ENCODE measurements at places on chromosomes 3 and 15.

DNA sequence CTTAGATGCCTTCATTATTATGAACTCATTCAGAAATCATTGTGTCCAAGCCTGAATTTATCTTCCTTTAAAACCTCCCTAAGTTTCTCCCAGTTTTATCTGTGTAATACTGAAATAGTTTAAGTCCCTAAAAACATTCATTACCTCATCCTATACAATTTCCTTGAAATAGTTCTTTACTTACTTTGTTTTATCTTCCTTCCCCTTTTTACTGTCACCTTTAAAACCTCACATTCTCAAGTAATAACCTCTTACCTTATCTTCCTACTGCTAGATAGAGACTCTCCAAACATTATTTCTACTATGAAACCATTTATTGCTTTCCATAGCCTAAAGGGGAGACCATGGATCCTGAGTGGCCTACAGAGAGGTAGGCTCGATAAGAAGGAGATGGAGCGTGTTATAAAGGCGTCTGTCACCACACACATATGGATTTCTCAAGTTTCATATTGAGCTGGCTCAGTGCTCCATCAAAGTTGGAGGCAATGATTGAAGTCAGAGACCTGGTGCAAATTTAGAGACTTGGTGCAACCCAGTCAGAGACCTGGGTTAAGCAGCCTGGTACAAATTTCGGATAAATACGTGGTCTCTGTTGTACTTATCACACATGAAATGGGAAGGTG lies 140.4 kb downstream of the NFKBIZ start:
- no peak for DNase-seq

- DNase-seq, result no peak
Observed at GRCh38 chr3:97692831-97693230, 71.7 kb upstream of the ARL6 start.

DNA sequence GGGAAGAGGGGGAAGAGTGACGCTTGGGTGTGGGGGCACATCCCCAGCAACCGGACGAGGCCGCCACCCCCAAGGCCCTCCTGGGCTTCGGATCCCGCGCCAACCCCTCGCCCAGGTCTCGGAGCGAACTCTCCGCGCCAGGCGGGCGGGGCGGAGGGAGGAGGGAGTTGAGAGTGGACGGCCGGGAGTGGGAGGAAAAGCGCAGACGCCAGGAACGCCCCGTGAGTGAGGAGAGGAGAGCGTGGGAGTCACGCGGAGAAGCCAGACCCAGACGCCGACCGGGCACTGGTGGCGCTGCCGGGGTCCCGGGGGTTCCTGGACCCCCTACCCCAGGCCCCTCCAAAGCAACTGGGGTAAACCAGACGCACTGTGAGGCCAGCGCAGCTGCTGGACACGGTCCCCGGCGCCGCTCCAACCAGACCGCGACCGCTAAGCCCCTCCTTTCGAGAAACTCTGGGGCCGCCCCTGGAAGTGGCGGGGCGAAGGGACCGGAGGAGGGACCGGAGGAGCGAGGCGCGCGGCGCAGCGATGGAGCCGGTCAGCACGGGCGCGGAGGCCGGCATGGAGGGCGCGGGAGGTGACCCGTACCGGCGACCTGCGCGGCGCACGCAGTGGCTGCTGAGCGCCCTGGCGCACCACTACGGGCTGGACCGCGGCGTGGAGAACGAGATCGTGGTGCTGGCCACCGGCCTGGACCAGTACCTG lies at the start of gene EFCC1:
Gene EFCC1, plus strand, starts transcription at position 204 of the 705 bp plus-strand sequence. Its CDS starts 325 bp downstream, at position 529.
- DNase-seq, result peak; percentile 80

- DNase-seq, result no peak
Observed at GRCh38 chr3:130081351-130081881, at the start of gene ALG1L2. Gene ALG1L2, plus strand, starts transcription at chr3:130081831. Its CDS starts 186 bp downstream, at chr3:130082017.

GRCh38 chr3:195543500-195544229 lies 540 bp upstream of the PPP1R2 start:
- no peak for DNase-seq

DNA sequence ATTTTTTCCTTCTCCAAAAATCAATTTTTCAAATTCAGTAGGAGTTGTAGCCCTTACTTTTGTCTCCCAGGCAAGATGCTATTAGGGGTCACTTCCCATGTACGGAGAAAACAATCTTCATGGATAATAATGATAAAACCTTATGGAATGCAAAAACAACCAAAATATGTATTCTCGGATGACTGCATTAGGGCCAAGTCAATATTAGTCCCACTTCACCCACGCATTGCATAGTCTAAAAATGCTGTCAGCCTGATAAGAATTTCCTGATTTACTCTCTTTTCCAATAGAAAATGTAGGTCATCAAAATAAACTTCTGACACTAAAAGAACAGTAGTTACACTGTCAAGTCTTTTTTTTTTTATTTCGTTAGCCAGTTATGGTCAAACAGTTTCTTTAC lies 2.7 kb downstream of the VGLL3 start:
- peak; percentile 39 for DNase-seq

- DNase-seq, result no peak
Observed at GRCh38 chr3:137988152-137988551, 21.8 kb upstream of the CLDN18 start.

- DNase-seq, result peak; percentile 59
Observed at GRCh38 chr3:186360779-186361178, 1.3 kb downstream of the DGKG start.

DNA sequence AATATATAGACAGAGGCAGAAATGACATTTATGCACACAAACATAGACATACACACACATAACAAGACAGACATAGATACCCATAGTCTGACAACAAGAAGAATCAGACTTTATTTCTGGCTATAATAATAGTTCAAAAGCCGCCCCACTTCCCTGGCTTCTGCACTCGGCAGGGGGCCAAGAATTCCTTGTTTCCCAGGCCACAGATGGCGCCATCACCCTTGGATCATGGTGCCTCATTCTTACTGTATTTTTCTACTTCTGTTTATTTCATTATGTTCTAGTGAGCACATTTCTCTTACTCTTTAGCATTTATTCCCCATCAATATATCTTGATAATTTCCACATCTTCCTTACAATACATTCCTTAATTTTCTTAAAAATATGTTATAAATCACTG lies 387.5 kb downstream of the NLGN1 start:
- DNase-seq, result no peak

- no peak for DNase-seq
Observed at GRCh38 chr15:68353421-68354135, 76.0 kb downstream of the FEM1B start.

DNA sequence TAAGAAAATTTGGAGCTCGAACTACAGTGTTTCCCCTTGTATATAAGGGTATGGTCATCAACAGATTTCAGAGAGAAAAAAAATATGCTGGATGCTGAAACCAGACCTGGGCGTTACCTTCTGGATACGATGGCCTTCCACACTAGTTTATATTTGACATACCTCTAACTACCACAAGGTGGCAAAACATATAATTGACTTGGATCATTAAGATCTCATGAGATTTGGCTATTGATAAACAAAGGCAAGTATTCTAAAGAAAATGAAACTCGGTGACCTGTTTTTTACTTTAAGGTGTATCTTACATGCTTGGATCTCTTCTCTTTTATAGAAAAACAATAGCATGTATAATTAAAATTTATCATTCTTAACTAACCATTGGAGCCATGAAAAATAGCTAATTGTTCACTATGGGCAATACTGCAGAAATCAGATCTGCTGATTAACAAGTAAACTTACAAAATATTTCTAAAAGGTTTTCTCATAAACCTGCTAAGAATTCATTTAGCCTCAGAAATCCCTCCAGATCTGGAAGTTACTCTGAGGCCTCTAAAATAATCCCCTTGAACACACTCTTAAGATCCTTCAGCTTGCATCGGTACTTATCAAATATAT lies 300.6 kb upstream of the KCNH8 start:
- DNase-seq, result peak; percentile 6

DNA sequence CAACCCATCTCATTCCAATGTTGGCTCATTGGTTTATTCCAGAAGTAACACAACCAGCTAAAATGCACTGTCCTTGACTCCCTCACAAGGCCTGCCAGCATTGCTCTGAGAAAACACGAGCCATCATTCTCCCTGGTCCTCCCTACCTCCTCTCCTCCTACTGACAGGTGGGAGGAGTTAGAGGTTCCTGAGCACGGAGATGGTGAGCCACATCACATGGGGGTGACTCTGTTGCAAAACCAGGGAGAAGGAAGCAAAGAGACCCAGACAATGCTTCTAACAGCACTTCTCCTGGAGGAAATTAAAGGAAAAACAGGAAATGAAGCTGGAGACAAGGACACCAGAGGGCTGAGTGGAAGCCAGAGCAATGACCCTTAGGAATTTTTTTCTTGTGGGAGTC lies 667.4 kb downstream of the NTRK3 start:
- DNase-seq, result no peak

DNA sequence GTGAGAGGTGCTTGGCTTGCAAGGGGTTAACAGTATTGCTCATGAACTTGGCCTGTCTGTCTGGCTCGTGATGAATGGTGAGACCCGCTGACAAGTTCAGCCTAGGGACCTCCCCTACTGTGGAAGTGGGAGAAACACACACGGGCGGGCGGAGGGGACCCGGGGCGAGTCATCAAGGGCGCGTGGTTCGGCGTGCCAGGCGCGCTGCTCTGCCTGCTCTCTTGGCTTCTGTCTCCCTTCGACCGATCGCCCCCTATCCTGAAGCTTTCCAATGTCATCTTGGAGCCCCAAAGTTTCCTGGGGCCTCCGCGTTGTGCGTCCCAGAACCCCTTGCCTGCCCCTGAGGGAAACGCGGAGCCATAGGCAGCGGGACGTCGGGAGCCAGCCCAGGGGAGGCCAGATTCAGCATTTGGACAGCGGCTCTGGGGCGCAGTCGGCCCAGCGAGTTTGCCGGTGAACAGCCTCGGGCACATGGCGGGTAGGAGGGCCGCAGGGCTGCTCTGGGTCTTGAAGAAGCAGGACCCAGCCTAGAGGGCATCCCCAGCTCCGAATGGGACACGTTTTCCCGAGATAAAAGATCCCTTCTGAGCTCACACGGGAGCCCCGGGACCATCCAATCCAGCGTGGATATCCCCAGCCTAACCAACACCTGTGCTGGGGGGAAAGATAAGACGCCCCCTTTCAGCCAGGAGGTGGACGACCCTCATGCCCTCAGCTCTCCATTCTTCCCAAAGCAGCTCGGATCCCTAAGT lies 27.0 kb upstream of the POLG start:
- DNase-seq, result peak; percentile 93

- no peak for DNase-seq
Observed at GRCh38 chr3:33050071-33050653, 46.8 kb downstream of the GLB1 start.

- no peak for DNase-seq
Observed at GRCh38 chr3:4732925-4733324, 239.8 kb downstream of the ITPR1 start.

- DNase-seq, result no peak
Observed at GRCh38 chr15:39079296-39079847, 501.5 kb upstream of the THBS1 start.

- DNase-seq, result no peak
Observed at GRCh38 chr3:184321666-184322065, 7.3 kb downstream of the EIF4G1 start.

GRCh38 chr3:134328147-134328591 lies 46.1 kb downstream of the AMOTL2 start:
- no peak for DNase-seq

DNA sequence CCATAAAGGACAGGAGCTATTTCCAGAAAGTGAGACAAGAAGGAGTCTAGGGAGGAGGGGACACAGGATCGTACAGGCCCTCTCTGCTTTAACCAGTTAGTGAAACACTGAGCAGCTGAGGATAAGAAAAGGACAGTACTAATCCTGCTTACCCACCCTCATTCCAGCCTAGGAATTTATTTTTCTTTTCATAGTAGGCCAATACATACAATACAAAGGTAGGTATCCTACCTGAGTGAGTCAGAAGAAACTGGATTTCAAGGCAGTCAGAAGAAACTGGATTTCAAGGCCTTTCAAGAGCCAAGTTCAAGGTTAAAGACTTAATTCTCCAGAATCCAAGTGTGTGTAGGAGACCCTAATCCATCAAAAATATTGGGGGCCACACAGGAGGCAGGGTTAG lies 65.3 kb downstream of the EOMES start:
- no peak for DNase-seq
